ENCODE measurements at places on chromosomes 16 and 17.
A peak's percentile ranks its signal among the peaks of the same experiment; 100 is the strongest.

DNA sequence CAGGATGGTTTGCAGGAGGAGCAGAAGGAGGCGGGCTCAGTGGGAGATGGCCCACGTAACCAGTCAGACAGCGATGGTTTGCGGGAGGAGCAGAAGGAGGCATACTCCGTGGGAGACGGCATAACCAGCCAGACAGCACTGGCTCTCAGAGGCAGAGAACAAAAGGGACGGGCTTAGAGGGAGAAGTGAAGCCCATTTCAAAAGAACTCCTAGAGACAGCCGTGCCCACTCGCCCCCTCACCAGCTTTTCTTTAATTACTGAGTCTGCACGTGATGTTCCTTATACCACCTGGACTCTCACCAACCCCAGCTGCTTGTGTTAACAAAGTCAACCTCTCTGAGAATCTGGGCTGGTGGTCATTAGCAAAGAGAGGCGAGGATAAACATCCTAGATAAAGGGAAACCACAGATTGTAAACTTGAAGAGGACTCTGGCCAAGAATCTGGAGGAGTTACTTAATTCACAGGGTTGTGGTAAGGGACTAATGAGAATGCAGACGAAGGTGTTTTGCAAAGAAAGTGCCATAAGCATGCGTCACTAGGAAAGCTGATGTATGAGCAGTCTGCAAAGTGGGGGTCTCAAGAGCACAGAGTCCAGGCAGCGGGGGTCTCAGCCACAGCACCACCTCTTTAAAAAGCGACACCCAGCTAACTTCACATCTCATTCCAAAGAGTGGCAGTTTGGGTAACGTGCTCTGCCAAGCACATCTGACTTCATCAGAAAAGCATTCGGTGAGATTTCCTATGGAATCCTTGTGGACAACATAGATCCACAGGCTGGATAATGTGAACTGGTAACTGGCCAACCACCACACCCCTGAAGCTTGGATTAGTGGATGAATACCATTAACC is 51.7 kb downstream of the NXN start:
- peak; percentile 40 for DNase-seq

GRCh38 chr17:21510686-21511362 is 134.7 kb downstream of the KCNJ12 start:
- no peak for DNase-seq

DNA sequence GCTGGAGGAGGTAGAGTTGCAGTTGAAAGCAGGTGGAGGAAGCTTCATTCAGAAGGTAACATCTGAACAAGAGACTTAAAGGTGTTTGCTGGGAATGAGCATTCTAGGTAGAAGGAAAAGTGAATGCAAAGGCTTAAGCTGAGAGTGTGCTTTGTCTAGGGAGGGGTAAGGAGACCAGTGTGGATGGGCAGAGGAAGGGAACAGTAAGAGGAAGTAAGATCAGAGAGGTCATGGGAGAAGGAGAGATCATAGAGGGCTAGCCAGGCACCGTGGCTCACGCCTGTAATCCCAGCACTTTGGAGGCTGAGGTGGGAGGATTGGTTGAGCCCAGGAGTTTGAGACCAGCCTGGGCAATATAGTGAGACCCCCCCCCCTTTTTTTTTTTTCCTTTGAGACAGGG is 3.3 kb downstream of the STX4 start:
- peak; percentile 29 for DNase-seq

- no peak for DNase-seq
Measured at GRCh38 chr17:40373999-40374398, 9.5 kb upstream of the GJD3 start.

DNA sequence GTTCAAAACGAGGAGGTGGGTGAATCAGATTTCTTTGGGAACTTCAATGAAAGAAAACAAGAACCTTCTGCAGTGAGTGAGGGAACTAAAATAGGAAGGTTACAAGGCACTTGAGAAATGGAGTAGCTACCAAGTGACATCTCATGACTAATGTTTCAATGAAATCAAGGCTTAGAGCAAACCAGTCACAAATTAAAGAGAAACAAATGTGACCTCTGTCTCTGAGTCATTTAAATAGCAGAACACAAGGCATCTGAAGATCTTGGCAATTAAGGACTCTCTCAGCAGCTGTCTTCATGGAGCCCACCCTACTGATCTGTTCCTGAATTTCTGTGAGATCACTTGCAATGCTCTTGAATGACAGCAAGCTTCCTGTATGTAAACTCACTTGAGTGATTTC is 109.5 kb downstream of the CDH11 start:
- DNase-seq, result no peak

DNA sequence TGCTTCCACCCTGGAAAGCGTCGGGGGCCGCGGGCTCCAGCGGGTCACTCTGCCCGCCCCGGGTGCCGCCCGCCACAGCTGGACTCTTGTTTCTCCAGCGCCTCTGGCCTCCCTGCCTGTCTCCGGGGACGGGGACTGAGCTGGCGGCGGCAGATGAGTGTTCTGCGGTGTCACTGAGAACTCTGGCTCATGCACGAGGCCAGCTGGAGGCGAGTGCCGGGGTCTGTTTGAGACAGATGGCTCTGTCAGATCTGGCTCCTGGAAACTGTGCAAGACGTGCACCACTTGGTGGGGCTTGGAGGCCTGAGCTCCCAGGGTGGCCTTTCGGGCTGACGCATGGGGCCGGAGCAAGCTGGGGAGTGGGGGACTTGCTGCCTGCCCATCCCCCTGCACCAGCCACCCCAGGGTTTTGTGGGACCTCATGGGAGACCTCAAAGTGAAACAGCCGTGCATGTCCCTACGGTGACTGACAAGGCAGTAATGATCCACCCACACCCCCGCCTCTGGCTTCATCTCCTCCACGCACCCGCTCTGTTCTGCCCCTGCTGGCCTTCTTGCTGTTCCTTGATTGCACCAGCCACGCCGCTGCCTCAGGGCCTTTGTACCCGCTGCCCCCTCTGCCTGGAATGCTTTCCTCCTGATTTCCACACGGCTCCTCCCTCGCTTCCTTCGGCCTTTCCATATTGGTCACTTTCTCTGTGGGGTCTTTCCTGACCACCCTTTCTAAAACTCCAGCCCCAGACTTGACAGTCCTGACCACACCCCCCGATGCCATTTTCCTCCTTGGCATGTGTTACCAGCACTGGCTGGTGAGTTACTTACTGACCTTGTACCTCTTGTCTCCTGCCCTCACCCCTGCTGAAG is 174.9 kb upstream of the CIBAR2 start:
- peak; percentile 28 for DNase-seq

DNA sequence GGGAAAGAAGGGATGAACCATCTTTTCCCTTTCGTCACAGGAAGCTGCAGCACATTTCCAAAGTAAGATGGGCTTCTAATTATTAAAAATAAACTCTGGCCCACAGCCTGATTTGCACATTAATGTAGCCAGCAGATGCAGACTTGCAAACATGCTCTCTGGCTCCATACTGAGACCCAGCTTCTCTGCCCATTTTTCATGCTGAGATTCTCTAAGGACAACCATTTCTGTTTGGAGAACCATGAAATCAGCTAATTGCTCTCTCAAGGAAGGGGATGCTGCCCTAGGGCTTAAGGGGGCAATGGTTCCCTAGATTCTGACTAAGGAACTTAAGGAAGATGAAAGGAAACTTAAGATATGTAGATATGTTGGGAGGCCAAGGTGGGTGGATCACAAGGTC is 63.0 kb upstream of the CES5A start:
- no peak for DNase-seq

DNA sequence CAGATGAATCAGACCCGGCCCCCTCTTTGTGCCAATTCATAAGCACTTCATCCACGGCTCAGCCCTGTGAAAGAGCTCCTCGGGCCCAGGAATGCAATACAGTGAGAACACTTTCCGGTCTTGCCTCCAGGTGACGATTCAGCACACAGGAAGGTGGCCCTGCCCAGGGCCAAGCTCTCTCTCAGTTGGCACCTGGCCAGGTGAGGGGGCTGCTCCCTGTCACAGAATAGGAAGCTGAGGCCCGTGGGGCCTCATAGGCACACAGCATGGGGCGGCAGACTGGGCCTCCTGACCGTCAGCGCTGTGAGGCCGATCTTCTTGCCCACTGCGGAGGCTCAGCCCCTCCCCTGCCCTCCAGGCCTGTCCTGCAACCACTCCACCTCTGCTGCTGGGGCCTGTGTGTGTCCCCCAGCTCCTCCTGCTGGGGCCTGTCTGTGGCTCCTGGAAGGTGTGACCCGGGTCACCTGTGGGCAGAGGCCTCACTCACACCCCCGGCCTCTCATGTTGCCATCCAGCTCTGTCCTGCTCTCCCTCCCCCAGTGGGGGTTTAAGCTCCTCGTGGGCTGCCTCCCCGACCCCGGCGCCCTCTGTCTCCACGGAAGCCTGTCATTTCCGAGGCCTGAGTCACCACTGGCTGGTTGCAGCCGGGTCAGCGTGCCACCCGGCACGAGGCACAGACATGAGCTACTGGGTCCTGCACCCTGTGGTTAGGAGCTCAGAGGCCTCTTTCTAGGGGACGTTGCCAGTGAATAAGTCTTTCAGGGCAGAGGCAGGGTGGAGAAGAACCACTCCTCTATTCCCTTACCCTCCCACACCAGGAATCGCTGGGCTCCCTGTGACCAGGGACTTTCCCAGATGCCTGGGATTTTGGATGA is 114.4 kb downstream of the SEC14L1 start:
- DNase-seq, result peak; percentile 82

GRCh38 chr17:17778308-17779014 is 58.3 kb downstream of the SREBF1 start:
- DNase-seq, result no peak

DNA sequence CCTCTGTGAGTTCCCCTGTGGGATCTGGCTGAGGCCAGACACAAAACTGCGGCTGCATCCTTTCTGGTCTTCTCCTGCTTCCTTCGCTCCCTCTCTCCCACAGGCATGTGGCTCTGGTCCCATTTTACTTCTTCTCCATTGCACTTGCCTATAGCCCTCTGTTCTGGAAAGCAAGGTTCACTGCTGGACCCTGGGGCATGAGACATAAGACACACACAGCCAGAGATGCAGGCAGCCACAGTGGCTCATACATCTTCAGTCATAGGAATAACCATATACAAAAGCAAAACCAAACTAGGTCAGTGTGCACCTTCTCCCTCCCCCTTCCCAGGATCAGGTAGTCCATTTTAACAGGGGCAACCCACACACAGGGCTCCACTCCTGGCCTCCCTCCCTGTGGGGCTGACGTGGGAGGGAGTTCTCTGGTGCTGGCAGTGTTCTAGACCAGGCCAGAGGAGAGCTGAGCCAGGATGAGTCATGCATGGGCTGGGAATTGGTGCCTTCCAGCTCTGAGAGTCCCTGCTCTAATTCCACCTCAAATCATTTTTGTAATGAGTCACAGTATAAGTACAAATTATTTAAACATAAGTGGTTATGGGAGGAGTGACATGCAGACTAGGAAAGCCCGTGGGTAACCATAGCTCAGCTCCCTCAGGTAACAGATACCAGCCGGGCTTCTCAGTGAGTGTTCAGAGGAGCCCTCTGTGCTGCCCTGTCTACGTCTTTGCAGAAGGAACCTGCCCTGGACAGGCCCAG is 58.0 kb downstream of the ASIC2 start:
- no peak for DNase-seq

GRCh38 chr16:89990799-89991198 is 28.5 kb downstream of the DBNDD1 start:
- DNase-seq, result no peak

- no peak for DNase-seq
Measured at GRCh38 chr16:27969574-27969973, 93.9 kb downstream of the GSG1L start.

DNA sequence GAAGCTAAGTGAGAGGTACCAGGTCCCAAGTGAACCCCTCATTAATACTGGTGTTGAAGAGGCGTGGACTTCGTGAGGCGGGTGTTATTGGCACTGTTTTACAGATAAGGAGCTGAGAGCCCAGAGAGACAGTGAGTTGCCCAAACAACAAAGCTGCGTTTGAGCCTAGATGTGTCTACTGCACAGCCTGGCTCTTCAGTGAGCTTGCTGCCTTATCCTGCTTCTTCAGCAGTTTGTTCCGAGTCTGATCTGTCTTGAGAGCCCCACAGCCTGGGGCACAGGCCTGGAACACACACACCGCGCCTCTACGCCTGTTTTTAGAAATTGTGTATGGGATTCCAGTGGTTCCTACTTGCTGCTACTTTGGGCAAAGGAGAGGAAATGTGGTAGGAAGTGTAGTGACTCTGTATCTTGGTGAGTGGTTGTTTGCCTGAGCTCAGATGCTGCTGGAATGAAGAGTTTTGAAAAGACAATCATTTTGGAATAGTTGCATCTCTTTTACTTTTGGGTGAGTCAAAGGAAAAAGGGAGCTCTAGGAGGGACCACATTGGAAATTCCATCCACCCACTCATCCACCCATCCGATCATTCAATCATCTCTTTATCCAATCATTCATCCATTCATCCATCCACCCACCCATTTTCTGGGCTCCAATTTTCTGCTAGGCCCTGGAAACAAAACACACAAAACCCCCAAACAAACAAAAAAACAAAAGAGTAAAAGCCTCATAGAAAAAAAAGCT is 22.3 kb upstream of the PLCG2 start:
- DNase-seq, result no peak

GRCh38 chr17:42590886-42591285 is 13.4 kb upstream of the PSMC3IP start:
- DNase-seq, result no peak

DNA sequence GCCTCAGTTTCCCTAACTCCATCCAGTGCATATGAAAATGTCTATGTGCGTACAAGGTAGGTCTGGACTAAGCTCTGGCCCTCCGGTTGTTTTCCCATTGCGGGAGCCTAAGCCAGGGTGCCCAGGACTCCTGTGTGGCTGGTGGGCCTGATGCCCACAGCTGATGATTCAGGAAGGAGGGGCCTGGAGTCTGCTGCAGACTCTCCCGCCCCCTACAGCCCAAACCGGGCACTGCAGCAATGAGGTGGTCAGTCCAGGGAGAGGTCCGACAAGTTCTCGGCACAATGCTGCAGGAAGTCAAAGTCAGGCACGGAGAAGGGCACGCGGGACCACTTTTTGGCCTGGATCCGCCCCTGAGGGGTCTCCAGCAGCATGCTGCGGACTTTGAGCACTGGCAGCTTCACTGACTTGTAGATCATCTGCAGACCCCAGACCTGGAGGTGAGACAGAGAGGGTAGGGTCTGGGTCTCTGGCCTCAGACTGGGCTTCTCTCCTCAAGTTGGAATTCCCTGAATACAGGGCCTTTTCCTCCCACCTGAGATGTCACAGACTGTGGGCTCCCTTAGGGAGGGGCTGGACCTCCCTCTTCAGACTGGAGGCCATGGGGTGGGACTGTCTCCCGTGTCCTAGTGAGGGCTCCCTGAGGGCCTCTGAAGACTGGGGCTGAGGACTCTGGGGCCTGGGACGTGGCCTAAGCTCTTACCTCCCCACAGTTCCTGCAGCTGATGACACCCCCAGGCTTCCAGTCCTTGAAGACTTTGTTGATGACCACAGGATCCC is 3.4 kb upstream of the ZNF385C start:
- DNase-seq, result peak; percentile 77
